ENCODE measurements at places on chromosomes 6 and 20. TPM values are rescaled to one million over a fixed set of nuclear protein-coding genes. Genes with fewer than 3 reads are reported as not detected.
A peak's percentile ranks its signal among the peaks of the same experiment; 100 is the strongest.

The TFAP2A gene
- total RNA-seq = 0.22 TPM

The C20orf141 gene
- total RNA-seq = not detected

The CRIP3 gene
- total RNA-seq = 55.0 TPM

- peak; percentile 92 for DNase-seq
Measured at GRCh38 chr6:46325561-46326530, 155.1 kb upstream of the ENPP5 start.

DNA sequence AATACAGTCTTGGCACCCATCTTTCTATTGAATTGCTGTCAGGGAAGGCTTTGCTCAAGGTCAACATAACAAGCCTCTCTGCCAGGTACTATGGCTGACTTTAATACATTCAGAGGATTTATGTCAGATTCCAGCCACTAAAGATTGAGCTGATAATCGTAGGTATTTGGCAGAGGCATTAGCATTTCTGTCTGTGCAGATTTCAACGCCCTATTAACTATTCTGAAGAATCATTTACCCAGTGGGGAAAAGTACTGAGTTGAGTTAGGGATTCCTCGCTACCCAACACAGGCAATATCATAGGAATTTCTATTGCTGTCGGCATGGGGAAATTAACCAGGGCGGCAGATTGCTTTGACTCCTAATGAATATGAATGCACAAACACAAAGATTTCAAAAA, 233.7 kb upstream of the SPTLC3 start:
- no peak for DNase-seq
